Right atrium auricular region (tissue), 2 donors: ENCODE measurements at places on chromosomes 11 and 22.

DNA sequence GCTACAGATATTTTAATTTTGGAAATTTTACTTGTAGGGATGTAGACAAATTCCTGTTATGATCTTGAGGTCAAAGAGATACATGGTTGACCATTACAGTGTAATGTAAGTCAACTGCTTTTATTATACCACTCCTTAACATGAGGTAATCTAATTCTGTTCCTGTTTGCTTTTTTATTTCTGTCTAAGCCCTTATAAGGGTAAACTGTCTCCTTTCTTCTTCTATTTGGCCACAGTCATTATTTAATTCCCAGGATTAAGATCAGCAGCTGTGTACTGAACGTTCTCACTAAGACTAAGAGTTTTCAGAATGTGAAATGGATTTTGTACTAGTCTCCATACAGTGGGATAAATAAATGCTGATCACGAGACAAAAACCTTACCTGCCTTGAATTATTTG lies 32.8 kb downstream of the C2CD3 start:
- no peak for DNase-seq

DNA sequence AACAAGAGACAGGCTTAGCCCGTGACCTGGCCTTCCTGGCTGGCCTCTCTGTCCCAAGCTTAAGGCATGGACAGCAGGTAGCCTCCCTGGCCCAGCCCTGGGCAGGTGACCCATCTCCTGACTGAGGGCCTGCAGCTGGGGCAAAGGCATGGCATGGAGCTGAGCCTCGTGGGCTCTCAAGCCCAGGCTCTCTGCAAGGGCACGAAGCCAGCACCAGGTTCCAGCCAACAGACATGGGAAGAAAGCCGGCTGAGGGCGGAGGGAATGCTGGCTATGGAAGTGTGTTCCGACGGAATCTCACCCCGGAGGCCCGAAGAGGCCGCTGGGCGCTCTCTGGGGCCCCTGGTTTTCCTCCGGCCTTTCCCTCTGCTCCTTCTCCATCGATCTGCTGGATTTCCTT lies 12.9 kb downstream of the DNAL4 start:
- DNase-seq, result no peak

- DNase-seq, result no peak
Measured at GRCh38 chr11:7967097-7967496, 1.9 kb upstream of the NLRP10 start.

- DNase-seq, result peak; percentile 58
Measured at GRCh38 chr11:2804701-2805387, 80.7 kb downstream of the CDKN1C start.

DNA sequence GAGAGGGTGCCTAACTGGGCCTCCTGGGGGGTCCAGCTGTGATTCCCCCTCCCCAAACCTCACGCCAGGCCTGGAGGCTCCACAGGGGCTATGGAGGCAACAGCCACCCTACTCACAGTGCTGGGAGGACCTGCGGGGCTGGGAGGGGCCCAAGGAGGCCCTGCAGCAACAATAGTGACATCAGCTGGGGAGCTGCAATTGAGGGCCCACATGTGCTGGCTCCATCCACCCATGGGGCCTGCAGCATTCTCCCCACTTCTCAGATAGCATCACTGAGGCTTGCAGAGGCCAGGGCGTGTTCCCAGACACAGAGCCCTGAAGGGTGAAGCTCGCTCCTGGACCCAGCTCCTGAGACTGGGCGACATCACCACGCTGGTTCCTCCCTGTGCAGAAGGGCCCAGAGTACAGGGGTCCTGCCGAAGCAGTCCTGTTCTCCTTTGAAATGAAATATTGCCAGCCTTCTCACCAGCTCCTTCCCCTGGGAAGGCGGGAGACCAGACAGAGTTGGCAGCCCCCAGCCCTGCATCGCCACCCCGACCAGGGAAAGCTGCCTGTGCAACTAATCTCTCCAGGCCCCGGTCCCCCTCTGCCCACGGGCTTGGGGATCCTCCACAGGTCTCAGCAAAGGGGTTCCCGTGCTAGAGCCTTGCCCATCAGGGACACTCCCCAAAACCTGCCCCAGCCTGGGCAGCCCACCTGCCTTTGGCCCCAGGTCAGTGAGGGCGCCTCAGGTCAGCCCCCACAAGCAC lies 8.9 kb upstream of the TBX1 start:
- DNase-seq, result no peak

GRCh38 chr11:82775736-82776346 lies 42.2 kb upstream of the FAM181B start:
- no peak for DNase-seq

DNA sequence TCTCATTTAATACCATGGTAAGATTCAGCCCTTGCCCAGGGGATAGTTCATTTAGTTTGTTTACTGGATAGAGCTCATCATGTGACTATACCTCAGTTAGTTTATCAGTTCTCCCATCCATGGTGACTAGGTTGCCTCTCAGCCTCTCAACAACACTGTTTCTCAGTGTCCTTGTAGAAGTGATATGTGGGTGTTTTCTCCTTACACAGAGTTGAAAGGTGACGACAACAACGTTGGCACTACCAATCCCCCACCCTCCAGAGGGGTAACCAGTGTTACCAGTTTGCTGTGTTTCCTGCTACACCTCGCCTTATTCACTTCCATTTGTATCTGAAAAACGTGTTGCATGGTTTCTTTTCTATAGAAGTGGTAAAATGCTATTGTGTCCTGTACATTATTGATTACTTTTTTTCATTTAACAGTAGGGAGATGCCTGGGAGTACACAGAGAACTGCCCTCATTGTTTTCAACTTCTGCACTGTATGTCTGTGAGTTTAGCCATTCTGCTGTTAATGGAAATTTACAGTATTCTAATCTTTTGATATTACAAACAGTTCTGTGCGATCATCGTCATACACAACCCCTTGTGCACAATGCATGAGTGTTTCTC lies 11.6 kb downstream of the NEAT1 start:
- peak; percentile 53 for DNase-seq

DNA sequence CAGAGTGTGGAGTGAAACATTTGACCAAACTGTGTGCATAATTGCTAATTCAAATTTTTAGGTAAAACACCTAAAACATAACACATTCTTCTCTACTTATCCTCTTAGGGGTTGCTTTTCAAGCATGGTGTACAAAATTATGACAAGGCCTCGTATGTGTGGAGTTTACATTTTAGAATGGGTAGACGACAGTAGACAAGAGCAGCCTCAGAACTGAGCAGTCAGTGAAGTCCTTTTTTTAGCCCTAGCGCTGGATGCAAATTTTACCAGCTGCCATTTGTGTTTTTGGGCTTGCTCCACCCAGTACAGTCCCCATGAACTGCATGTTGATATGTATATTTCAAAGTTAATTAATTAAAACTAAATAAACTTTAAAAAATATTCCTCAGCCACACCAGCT lies 64.7 kb upstream of the TOP3B start:
- DNase-seq, result no peak

GRCh38 chr11:85123752-85124231 lies 503.4 kb downstream of the DLG2 start:
- no peak for DNase-seq

- no peak for DNase-seq
Measured at GRCh38 chr11:86153439-86153838, 84.6 kb upstream of the PICALM start.

DNA sequence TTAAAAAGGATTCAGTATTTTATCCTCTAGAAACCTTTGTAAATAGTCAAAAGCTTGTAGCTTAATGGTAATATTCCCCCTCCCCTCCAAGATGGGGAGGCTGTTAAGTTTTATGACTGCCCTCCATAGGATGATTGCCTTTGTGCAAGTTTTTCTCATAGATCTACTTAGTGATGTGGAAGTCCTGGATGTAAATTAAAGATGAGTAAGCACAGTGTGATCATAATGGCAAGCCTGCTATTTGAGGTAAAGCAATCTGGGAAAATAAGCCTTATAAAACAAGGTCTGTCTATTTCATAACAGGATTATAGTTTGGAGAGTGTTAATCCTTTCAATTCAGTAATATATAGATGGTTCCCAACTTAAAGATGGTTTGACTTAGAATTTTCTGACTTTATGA lies 216.3 kb downstream of the DDX10 start:
- DNase-seq, result no peak

DNA sequence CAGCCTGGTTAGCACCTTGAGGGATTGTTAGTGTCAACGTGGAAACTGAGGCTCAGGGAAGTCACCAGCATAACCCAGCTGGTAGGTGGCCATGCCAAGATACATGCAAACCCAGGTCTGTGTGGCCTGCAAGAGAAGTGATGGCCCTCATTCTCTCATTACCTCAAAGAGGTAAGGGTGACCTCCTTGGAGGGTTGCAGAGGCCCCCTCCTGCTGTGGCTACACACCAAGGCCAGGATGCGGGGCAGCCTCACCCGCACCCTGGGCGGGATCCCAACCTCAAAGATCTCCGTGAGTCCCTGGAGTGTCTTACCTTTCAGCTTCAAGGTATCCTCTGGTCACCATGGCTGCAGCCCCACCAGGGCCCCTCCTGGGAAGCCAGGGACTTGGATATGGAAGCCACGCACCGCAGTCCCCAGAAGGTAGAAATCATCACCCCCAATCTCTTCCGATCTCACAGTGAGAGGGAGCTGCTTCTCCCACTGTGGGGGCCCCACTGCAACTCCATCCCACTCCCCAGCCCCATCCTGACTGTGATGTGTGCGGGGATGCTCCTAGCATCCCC lies 95.4 kb downstream of the MORC2 start:
- DNase-seq, result no peak

DNA sequence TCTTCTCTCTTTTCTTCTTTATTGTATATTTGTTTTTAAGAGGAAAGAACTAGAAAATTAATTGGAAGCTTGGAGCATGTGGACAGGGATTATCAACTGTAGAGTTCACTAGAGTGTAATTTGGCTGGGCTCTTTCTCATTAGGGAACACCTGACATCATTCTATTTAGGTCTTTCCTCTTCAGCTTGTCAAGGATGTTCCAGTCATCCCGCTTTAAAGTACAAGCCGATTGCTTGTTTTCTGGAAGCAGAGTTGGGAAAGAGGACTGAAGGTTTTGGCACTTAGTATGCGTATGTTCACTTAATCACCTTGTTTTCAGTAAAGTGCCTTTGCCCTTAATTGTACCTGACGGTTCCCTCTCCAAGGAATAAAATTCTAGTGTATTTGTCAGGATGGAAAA lies 111.6 kb downstream of the WNT11 start:
- DNase-seq, result no peak

GRCh38 chr11:124832571-124832970 lies 32.4 kb upstream of the MSANTD2 start:
- no peak for DNase-seq

GRCh38 chr22:42919199-42919598 lies 62.1 kb upstream of the ARFGAP3 start:
- DNase-seq, result no peak
